ENCODE measurements at places on chromosomes 13 and 19.

- no peak for DNase-seq
Observed at GRCh38 chr19:15846923-15847322, 31.5 kb upstream of the OR10H1 start.

- DNase-seq: no peak
Observed at GRCh38 chr13:83100237-83100636, 782.0 kb downstream of the SLITRK1 start.

GRCh38 chr13:23985839-23986238, 88.5 kb upstream of the C1QTNF9B start:
- DNase-seq: no peak

DNA sequence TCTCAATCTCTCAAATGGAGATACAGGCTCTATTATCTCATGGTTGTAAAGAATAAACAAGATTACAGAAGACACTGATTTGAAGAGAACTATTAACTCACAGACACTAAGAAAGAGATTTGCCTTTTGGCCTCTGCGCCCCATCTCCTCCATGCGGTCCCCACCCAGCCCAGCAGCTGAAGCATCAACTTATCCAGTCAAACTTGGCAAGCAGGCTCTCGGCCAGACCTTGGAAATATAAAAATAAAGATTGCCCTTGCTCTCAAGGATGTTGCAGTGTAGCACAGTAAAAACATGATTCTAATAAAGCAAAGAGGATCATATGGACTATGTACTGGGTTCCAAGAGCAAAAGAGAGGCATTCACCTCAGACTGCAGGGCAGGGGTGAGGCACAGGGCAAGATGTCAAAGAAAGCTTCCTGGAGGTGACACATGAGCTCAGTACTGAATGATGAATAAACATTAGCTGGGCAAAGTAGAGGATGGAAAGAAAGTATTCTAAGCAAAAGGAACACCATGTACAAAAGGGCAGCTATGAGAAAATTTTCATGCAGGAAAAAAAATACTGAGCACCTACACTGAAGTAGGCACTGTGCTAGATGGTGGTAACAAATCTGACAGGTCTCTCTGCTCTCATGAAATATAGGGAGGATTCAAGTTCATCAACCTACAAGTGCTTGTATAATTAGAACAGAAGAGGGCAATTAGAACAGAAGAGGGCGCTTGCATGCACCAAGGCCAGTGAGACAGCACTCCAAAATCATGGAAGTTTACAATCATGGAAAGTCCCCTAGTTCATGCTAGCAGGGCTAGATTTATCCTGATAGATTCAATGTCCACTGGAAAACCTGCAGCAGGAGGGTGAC, 85.0 kb downstream of the SACS start:
- no peak for DNase-seq

- no peak for DNase-seq
Observed at GRCh38 chr13:94209117-94209516, 270.4 kb downstream of the DCT start.

GRCh38 chr13:86003029-86003428, 203.8 kb upstream of the SLITRK6 start:
- no peak for DNase-seq

GRCh38 chr13:59609421-59609820, 554.3 kb downstream of the DIAPH3 start:
- no peak for DNase-seq

GRCh38 chr19:13623716-13624710, 117.7 kb upstream of the CACNA1A start:
- DNase-seq: no peak

- no peak for DNase-seq
Observed at GRCh38 chr19:50823389-50824042, at the start of gene KLK1. KLK1 (minus strand) TSS chr19:50823787; CDS start chr19:50823748, 39 bp downstream.

GRCh38 chr13:100203696-100204367, 114.9 kb downstream of the PCCA start:
- no peak for DNase-seq

DNA sequence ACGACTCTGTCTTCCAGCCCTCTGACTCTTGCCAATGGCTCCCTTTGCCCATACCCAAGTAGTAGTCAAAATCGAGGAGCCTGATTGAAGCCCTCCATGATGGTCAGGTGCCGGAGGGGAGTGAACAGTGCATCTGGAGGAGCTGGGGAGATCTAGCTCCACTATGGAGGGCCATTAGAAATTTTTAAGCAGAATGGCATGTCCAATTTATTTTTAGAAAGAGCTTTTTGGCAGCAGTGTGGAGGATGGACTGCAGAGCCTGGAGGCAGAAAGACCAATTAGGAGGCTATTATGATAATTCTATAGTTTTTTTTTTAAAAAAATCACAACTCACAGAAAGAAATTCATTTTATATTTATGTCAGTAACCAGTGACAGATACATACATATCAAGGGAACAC, 92.7 kb upstream of the SLC7A1 start:
- no peak for DNase-seq

- DNase-seq: no peak
Observed at GRCh38 chr13:110179116-110179856, 127.7 kb downstream of the COL4A1 start.

DNA sequence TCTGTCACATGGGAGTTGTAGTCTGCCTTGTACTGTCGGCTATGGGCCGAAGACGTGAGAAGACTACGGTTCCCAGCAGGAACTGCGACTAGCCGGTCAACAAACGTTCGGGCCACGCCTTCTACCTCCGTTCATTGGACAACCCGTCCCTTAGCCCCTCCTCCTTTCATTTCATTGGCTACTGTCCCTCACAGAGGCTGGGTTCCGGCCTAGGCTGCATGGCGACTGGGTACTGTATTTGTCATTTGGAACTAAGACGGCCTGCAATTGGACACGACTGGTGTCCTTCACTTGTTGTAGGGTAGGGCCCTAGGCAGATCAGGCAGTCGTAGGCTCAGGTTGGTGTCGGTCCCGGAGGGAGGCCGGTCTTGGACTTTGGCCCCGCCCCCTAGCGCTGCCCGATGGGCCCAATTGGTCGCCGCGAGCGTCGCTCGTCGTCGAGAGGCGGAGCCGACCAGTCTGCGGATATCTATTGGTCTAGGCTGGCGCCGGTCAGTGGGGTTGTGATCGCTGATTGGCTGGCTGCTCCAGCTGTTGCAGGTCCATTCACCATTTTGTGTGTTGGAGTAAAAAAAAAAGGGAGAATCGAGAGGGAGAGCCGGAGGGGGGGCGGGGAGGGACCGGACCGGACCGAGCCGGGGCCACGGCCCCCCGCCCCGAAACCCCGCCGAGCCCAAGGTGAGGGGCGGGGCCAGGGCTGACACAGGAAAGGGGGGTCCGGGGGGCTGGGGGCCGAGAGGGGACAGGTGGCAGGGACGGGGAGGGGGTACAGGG, at the start of gene CIC:
Gene CIC (plus strand): TSS at position 549 of the 774 bp plus-strand sequence. CDS start 2,532 bp downstream, outside the sequence.
- DNase-seq: peak; percentile 100

DNA sequence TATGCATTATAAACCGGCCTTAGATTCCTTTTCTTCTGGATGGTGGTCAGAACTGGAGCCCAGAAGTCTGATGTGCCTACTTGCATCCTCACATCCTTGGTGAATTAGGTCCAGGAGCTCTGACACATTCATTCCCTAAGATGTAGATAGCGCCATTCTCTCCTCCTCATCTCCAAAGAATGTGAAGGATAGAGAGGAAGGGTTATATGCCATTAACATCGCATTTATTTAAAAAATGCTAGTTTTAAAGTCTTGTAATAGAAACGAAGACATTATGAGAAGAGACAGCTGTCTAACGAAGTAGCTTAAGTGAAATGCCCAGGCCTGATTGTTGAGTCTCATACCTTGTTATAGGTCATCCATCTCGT, 9.7 kb downstream of the MBNL2 start:
- DNase-seq: no peak

DNA sequence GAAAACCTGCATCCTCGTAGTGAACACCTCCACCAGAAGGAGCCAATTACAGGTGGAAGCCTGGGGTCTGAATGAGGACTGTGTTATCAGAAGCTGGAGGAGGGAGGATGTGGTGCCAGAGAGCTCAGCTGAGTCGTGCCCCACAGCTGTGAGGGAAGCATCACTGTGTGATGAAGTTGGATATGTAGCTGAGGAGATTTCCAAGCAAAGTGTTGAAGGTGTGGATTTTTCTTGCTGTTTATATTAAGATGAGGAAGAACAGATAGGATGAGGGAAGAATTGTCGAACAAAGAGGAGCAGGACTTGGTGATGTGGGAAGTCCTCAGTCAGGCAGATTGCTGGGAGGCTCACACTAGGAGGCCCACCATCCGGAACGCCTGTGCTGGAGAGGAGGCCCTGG, 4.4 kb downstream of the RAB20 start:
- DNase-seq: no peak

DNA sequence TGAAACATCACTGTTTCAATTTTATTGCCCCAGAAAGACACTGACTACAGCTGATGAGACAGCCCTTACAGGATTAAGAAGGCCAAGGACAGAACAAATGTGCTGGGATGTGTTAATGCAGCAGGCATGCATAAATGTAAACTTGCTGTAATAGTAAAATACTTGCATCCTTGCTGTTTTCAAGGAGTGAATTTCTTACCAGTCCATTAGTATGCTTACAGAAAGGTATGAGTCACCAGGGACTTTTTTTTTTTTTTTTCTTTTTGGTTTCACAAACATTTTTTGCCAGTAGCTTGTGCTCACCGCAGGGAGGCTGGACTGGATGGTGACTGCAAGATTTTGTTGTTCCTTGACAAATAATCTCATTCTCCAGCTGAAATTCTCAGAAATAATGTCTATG, 55.1 kb downstream of the GPR180 start:
- DNase-seq: no peak

DNA sequence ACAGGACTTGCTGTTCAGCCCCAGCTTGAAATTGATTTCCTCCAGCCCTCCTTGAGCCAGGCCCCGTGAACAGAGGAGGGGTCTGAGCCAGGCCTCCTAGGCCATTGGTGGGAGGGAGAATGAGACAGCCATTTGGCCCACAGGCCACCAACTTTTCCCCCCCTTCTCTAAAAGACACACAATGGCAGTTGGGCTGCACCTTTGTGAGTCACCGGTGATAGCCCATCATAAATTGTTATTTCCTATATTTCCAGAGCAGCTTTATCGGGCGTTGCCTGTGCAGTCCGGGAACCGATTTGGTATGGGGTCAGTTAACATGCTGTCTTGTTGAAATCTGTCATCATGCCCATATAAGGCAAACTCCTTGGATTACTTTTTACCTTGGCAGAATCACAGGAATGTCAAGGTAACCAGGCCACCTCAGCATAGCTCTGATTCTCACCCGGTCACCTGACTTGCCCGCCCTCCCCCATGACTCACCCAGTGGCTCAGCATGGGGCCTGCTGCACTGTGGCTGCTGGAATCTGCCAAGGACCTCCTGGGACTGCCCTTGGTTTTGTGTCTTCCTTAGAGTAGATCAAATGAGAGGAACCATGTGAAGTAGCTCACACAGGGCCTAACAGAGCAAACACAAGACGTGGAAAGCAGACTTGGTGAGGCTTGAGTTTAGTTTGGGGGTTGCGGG, 36.1 kb downstream of the ACTN4 start:
- peak; percentile 88 for DNase-seq

- DNase-seq: no peak
Observed at GRCh38 chr13:67045357-67045756, 184.8 kb downstream of the PCDH9 start.

DNA sequence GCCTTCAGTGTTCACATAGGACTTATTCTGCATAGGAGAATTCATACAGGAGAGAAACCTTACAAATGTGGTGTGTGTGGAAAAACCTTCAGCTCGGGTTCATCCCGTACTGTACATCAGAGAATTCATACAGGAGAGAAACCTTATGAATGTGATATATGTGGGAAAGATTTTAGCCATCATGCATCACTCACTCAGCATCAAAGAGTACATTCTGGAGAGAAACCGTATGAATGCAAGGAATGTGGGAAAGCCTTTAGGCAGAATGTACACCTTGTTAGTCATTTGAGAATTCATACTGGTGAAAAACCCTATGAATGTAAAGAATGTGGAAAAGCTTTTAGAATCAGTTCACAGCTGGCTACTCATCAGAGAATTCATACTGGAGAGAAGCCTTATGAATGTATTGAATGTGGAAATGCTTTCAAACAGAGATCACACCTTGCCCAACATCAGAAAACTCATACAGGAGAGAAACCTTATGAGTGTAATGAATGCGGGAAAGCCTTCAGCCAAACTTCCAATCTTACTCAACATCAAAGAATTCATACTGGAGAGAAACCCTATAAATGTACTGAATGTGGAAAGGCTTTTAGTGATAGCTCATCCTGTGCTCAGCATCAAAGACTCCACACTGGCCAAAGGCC, 13.4 kb upstream of the ZFP28 start:
- DNase-seq: no peak

GRCh38 chr13:106493533-106494220, 41.8 kb downstream of the EFNB2 start:
- DNase-seq: no peak

- DNase-seq: no peak
Observed at GRCh38 chr13:25980255-25980654, 71.6 kb downstream of the SHISA2 start.

DNA sequence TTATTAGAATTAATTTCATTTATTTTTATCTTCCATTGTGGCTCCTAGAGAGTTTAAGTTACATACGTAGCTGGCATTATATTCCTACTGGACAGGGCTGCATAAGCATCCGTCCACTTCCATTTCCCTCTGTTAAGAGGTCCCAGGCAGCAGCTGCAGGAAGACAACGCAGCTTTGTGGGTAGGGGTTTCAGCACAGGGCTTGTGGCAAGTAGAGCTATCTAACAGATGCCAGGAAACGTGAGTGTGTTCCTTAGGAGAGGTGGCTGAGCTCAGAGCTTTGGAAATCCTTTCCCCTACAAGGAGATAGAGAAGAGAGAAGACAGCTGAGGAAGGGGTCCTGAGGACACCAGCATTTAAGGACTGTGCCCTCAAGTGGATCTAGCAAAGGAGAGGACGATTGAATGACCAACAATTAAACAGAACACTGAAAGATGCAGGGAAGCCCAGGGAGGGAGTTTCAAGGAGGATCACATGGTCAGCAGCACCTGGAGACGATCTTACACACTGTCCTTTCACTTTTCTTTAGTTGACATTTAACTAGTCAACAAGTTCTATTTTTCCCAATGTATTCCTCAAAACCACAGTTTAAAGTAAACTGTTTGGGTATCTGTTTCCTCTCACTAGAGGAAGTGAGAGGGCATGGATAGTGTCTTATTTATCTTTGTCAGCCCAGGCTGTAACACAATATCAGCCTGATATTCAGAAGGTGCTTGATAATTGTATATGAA, 2.3 kb upstream of the N4BP2L1 start:
- DNase-seq: no peak

DNA sequence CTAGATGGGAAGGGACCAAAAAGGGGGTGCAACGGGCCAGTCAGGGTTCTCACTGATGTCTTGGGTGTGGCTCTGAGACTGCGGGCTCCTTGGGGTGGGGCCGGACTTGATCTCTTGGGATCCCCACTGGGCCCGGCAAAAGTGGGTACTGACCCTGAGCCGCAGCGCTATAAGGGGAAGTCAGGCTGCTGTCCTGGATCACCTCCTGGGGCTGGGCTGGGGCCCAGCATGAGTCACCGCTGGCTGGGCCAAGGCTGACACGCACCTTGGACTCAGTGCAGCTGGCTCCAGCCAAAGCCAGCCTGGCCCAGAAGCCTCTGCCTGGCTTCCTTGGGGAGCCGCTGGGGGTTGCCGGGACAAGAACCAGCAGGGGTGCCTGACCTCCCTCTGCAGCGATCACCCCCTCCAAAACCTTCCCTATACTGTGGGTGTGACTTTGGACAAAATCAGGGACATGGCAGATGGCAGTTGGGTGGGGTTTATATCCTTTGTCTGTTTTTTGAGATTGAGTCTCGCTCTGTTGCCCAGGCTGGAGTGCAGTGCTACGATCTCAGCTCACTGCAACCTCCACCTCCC, 617 bp upstream of the IQCN start:
- peak; percentile 92 for DNase-seq

Data from coronary artery (tissue), 2 donors.